ENCODE measurements at places on chromosomes 6 and 20.

- no peak for DNase-seq
- H3K27ac ChIP-seq, result no peak overlapping the region
- H3K36me3 ChIP-seq, result peaks cover 22% of the 10 kb centered on the region
- no peak overlapping the region for H3K4me3 ChIP-seq
- H3K4me1 ChIP-seq, result no peaks in the 10 kb centered on the region
Measured at GRCh38 chr6:82179415-82179814, 68.1 kb downstream of the IBTK start.

- no peak overlapping the region for H3K27ac ChIP-seq
- no peaks in the 10 kb centered on the region for H3K4me1 ChIP-seq
- no peaks in the 10 kb centered on the region for H3K27me3 ChIP-seq
- H3K4me3 ChIP-seq, result no peak overlapping the region
- H3K36me3 ChIP-seq, result no peaks in the 10 kb centered on the region
Measured at GRCh38 chr6:154093231-154094044, 54.4 kb downstream of the OPRM1 start.

GRCh38 chr6:127592964-127593363 lies 16.0 kb downstream of the C6orf58 start:
- DNase-seq, result no peak
- H3K27me3 ChIP-seq, result no peaks in the 10 kb centered on the region
- H3K4me1 ChIP-seq, result no peaks in the 10 kb centered on the region
- no peak overlapping the region for H3K27ac ChIP-seq
- no peaks in the 10 kb centered on the region for H3K36me3 ChIP-seq

DNA sequence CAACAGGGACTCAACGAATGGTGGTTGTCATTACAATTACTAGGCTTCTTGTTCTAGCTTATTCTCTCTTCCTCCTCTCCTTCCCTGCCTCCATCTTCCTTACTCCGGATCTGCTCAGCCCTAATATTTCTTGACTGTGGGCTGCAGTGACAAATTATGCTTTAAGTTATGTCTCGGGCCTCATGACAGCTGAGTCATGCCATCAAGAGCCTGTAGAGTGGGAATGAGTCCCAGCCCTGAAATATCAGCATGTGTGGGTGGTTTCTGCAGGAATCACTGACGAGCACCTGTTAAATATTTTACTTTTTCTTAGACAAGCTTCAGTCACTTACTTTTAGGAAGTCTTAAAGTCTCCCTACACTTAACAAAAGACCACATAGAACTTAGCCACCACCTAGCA lies 83.1 kb upstream of the CBLN4 start:
- H3K27ac ChIP-seq, result no peak overlapping the region
- no peaks in the 10 kb centered on the region for H3K36me3 ChIP-seq
- no peak overlapping the region for H3K4me3 ChIP-seq
- no peaks in the 10 kb centered on the region for H3K4me1 ChIP-seq
- no peaks in the 10 kb centered on the region for H3K27me3 ChIP-seq
- no peak for DNase-seq

DNA sequence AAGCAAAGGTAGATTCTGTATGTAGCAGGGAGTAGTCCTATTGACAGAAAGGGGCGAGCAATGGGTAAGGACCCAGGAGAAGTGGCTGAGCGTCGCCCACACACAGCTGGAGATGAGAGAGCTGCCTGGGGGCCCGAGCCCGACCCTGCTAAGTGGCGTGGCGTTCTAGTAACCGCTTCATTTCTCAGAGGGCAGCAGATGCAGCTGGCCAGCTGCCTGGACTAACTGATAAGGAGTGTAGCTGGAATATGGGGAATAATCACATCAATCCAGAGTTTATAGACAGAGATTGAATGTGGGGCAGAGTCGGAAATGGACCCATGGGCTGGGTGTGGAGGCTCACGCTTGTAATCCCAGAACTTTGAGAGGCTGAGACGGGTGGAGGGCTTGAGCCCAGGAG lies 64.4 kb downstream of the EZR start:
- no peaks in the 10 kb centered on the region for H3K36me3 ChIP-seq
- no peak overlapping the region for H3K27ac ChIP-seq
- no peak for DNase-seq
- no peaks in the 10 kb centered on the region for H3K27me3 ChIP-seq
- peaks cover 31% of the 10 kb centered on the region for H3K4me1 ChIP-seq

DNA sequence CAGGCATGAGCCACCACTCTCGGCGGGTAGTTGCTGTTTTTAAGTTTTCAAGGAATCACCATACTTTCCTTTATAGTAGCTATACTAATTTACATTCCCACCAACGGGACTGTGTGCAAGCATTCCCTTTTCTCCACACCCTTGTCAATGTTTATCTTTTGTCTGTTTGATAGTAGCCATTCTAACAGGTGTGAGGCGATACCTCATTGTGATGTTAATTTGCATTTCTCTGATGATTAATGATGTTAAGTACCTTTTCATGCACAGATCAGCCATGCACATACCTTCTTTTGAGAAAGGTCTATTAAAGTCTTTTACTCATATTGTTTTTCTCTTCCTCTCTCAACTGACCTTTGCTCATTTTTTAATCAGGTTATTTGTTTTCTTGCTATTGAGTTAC lies 43.0 kb upstream of the CCND3 start:
- no peak for DNase-seq
- no peak overlapping the region for H3K27ac ChIP-seq
- peaks cover 3% of the 10 kb centered on the region for H3K36me3 ChIP-seq
- no peak overlapping the region for H3K4me3 ChIP-seq
- no peaks in the 10 kb centered on the region for H3K27me3 ChIP-seq
- H3K4me1 ChIP-seq, result no peaks in the 10 kb centered on the region

GRCh38 chr6:105536961-105537360 lies 134.1 kb upstream of the PREP start:
- H3K27ac ChIP-seq, result no peak overlapping the region
- H3K4me3 ChIP-seq, result no peak overlapping the region
- peaks cover 5% of the 10 kb centered on the region for H3K27me3 ChIP-seq
- no peaks in the 10 kb centered on the region for H3K4me1 ChIP-seq

- H3K4me3 ChIP-seq, result no peak overlapping the region
- H3K27me3 ChIP-seq, result peaks cover 22% of the 10 kb centered on the region
- no peaks in the 10 kb centered on the region for H3K4me1 ChIP-seq
- H3K27ac ChIP-seq, result no peak overlapping the region
Measured at GRCh38 chr20:33328157-33329137, 45.4 kb downstream of the BPIFB1 start.

GRCh38 chr6:47789553-47789952 lies 7.7 kb downstream of the OPN5 start:
- no peak overlapping the region for H3K27ac ChIP-seq
- no peak overlapping the region for H3K4me3 ChIP-seq
- H3K36me3 ChIP-seq, result no peaks in the 10 kb centered on the region
- H3K27me3 ChIP-seq, result peaks cover 17% of the 10 kb centered on the region
- no peak for DNase-seq

DNA sequence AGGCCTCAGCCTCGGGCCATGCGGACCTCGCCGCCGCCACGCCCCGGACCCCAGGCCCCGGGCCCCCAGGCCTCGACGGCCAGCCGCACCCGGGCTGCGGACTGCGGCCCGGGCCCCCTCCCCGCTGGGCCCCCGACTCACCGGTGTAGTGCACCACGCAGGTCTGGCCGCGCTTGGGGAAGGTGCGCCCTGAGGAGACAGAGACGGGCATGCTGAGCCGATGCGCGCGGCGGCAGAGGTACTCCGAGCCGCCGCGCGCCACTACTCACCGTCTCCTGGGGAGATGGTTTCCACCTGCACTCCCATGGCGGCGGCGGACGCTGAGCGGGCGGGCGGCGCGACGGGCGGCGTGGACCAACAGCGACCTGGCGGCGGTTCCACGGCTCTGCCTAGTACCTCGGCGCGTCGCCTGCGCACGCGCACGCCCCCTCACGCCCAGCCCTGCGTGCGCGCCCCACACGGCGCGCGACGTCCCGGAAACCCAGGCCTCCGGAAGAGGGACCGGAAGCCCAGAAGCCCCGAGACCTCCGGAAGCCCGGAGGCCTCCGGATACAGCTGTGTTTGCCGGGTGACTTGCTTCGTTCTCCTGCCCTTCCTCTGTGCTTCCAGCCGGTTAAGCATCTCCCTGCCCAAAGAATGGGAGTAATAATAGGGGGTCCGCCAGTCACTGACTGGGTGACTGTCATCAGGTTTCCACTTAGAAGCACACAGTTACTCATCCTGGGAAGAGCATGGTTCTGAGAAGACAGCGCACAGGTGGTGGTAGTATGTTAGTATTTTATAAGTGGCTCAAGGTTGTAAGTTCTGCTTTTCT lies at the start of gene FKBP1A:
TSS of gene FKBP1A (minus strand) at position 362 of the 814 bp plus-strand sequence. CDS start at position 306, 56 bp downstream.
- H3K27me3 ChIP-seq, result peaks cover 40% of the 10 kb centered on the region
- no peaks in the 10 kb centered on the region for H3K36me3 ChIP-seq
- H3K27ac ChIP-seq, result peak within 1 kb of the TSS; percentile 85
- peak; percentile 87 for DNase-seq

DNA sequence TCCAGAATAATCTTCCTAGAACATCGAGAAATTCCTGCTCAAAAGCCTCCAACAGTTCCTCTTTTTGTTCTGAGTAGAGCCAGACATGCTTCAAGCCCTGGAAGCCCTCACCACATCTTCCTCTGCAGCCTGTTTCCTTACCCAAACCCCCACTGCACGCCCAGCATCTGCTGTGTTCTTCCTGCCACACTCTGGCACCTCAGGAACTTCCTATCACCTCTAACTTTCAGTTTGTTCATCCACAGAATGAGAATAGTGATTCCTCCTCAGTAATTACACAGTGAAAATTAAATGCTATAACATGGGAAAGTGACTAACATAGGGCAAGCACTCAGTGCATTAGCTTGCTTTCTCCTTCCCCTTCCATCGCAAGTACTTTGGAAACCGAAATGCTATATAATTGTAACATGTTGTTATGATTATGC lies 26.3 kb downstream of the C6orf89 start:
- H3K4me1 ChIP-seq, result peaks cover 29% of the 10 kb centered on the region
- peaks cover 23% of the 10 kb centered on the region for H3K36me3 ChIP-seq
- no peaks in the 10 kb centered on the region for H3K27me3 ChIP-seq
- no peak overlapping the region for H3K4me3 ChIP-seq

DNA sequence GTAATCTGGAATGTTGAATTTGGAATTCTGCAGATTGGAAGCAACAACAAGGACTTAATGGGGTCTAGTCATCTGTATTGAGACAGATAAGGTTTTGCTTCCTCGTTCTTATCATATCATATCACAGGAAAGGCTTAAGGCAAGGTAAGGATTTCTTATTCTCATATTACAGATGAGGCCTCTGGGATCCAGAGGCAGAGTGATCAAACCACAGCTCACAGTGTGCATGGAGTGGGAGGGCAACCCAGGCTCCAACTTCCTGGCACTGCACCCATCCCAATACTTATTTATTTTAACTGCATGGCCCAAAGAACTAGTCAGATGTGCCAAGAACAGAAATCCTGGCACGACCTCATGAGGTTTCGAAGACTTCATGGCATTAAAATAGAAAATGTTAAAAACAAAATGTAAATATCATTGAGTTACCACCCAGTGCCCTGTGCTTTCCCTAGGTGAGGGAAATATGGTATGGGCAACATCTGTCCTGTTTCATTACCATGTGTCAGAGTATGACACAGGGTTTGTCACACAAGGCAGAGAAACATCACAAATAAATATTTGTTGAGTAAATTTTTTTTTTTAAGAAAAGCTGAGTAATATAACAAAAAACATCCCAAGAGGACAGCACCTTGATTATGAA lies 191.9 kb downstream of the ISM1 start:
- peaks cover 7% of the 10 kb centered on the region for H3K4me1 ChIP-seq
- H3K36me3 ChIP-seq, result peaks cover 12% of the 10 kb centered on the region
- H3K27me3 ChIP-seq, result no peaks in the 10 kb centered on the region
- H3K27ac ChIP-seq, result peak overlapping the region; percentile 57

DNA sequence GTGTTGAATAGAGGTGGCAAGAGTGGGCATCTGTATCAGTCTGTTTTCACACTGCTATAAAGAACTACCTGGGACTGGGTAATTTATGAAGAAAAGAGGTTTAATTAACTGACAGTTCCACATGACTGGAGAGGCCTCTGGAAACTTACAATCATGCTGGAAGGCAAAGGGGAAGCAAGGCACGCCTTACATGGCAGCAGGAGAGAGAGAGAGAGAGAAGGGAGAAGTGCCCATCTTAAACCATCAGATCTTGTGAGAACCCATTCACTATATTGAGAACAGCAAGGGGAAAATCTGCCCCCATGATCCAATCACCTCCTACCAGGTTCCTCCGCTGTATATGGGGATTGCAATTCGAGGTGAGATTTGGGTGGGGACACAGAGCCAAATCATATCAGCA lies 18.6 kb upstream of the PPP1R14C start:
- H3K36me3 ChIP-seq, result no peaks in the 10 kb centered on the region
- H3K4me1 ChIP-seq, result peaks cover 9% of the 10 kb centered on the region
- H3K27me3 ChIP-seq, result peaks cover 7% of the 10 kb centered on the region

GRCh38 chr6:167826230-167826895 lies 348 bp upstream of the AFDN start:
- H3K4me1 ChIP-seq, result peaks cover 38% of the 10 kb centered on the region
- peaks cover 13% of the 10 kb centered on the region for H3K27me3 ChIP-seq
- peak; percentile 82 for DNase-seq
- H3K27ac ChIP-seq, result peak overlapping the region; percentile 87
- H3K36me3 ChIP-seq, result no peaks in the 10 kb centered on the region
- peak overlapping the region; percentile 89 for H3K4me3 ChIP-seq

DNA sequence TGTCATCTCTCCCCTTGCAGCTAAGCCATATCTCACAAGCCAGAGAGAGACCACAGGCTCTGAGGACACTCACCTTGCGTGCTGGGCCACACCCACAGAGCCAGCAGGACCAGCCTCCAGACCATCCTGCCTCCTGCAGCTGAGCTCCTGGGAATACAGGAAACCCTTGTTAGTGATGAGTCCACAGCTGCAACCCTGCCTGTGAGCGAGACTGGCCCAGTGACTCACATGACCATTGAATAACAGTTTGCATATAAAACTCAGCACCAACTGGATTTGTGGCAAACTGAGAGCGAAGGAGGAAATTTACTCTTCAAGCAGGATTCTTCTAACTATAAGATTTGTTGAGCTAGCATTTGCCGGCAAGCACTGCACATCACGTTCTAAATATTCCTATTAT lies 3.0 kb downstream of the THBS2 start:
- no peak overlapping the region for H3K27ac ChIP-seq
- peaks cover 24% of the 10 kb centered on the region for H3K4me1 ChIP-seq
- no peak for DNase-seq
- no peak overlapping the region for H3K4me3 ChIP-seq
- H3K27me3 ChIP-seq, result peaks cover 65% of the 10 kb centered on the region

DNA sequence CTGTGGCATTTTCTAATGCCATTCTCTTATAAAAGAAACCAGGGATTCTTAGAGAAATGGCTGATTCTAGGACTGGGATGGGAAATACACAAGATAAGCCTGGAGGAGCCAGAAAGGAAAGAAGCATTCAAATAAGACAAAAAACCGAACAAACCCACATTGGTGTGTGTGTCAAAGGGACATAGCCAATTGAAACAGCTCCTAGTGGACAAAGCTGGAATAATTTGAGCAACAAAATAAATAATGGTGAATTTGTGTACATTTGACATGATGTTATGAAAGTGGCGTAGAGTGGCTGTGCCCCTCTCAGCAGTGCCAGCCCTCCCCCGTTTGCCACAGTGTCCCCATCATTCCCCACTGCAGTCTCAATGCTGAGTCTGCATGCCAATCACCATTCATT lies 55.5 kb downstream of the B3GAT2 start:
- no peak overlapping the region for H3K4me3 ChIP-seq
- no peaks in the 10 kb centered on the region for H3K36me3 ChIP-seq
- no peak overlapping the region for H3K27ac ChIP-seq
- no peaks in the 10 kb centered on the region for H3K27me3 ChIP-seq

Measured in type B pancreatic cell (in vitro differentiated cells).